ENCODE measurements at places on chromosomes 3 and 15. TPM values are rescaled to one million over a fixed set of nuclear protein-coding genes. Genes with fewer than 3 reads are reported as not detected.
A peak's percentile ranks its signal among the peaks of the same experiment; 100 is the strongest.

GRCh38 chr15:92914103-92914499, 14.0 kb downstream of the CHD2 start:
- peak overlapping the region; percentile 98 for H3K4me3 ChIP-seq
- DNase-seq = no peak
- H3K36me3 ChIP-seq = peaks cover 16% of the 10 kb centered on the region
- peaks cover 92% of the 10 kb centered on the region for H3K4me1 ChIP-seq
- H3K27me3 ChIP-seq = no peaks in the 10 kb centered on the region
- H3K27ac ChIP-seq = peak overlapping the region; percentile 97

The SERINC4 gene
- total RNA-seq = 0.14 TPM

The SNX1 gene
- 104 TPM for total RNA-seq

- no peaks in the 10 kb centered on the region for H3K27me3 ChIP-seq
- no peaks in the 10 kb centered on the region for H3K36me3 ChIP-seq
- DNase-seq = no peak
- peak overlapping the region; percentile 10 for H3K4me3 ChIP-seq
- peak overlapping the region; percentile 18 for H3K27ac ChIP-seq
- peaks cover 29% of the 10 kb centered on the region for H3K4me1 ChIP-seq
Observed at GRCh38 chr3:131386429-131387165, 5.0 kb downstream of the NUDT16 start.

DNA sequence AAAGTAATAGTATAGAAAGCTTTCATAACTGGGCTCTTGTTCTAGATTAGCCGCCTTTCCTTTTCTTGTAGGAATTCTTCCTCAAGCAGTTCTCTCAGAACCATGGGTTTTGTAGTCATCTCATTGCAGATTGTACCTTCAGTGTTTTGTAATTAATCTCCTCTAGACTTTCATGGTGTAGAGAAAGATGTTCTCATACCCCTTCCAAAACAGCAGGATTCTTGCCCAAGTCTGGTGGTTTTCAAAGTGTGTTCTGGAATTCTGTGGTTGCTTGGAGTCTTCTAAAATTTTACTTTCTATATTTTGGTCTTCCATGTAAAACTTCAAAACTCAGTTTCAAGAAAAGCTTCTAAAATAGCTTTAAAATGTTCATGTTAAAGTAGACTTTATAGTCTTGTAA, 293.8 kb downstream of the PTPRG start:
- H3K4me3 ChIP-seq = no peak overlapping the region
- no peaks in the 10 kb centered on the region for H3K36me3 ChIP-seq
- no peaks in the 10 kb centered on the region for H3K27me3 ChIP-seq
- DNase-seq = no peak
- no peak overlapping the region for H3K27ac ChIP-seq

DNA sequence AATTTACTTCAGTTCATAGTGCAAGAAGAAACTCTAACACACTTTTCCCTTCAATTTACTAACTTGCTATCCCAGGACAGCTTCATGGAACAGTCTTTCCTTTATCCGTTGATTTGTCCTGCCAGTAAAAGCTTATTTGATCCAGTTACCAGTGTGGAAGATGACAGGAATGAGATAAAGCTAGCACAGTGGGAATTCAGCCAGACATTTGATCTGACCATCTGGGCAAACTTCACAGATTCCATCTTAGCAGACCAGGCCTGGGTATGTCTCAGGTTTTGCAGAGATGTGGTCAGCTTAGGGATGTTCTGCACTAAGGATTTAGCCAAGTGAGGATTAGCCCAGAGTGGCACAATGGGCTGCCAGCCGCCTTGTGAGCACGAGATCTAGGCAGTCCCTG, 19.7 kb downstream of the CEMIP start:
- no peak overlapping the region for H3K4me3 ChIP-seq
- H3K4me1 ChIP-seq = peaks cover 13% of the 10 kb centered on the region
- H3K36me3 ChIP-seq = peaks cover 1% of the 10 kb centered on the region

The CELSR3 gene
- 14.2 TPM for total RNA-seq

The PIERCE2 gene
- total RNA-seq = not detected
